ENCODE measurements at places on chromosomes 5 and 9.

GRCh38 chr9:21991072-21991959, 2.9 kb downstream of the CDKN2A start:
- DNase-seq: no peak

DNA sequence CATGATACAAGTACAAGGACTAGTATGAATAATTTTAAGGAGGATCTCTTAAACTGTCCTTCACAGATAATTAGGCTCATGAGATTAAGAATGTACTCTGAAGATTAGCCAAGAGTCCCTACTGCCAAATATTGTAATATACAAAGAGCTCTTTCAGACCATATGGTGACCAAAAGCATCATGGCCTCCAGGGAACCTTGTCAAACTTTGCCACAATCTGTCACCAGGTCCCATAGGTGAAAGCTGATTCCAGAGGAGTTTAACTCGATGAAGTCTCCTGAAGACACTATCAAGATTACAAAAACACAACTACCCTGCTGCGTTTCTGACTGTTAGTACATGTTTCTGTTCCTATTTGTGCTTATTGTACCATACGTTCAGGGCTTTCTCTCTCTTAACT, 395.4 kb upstream of the ITGA1 start:
- DNase-seq: no peak

GRCh38 chr5:99030906-99031440, 102.2 kb upstream of the CHD1 start:
- DNase-seq: no peak

GRCh38 chr9:6014670-6015270, 654 bp downstream of the RANBP6 start:
- peak; percentile 54 for DNase-seq

DNA sequence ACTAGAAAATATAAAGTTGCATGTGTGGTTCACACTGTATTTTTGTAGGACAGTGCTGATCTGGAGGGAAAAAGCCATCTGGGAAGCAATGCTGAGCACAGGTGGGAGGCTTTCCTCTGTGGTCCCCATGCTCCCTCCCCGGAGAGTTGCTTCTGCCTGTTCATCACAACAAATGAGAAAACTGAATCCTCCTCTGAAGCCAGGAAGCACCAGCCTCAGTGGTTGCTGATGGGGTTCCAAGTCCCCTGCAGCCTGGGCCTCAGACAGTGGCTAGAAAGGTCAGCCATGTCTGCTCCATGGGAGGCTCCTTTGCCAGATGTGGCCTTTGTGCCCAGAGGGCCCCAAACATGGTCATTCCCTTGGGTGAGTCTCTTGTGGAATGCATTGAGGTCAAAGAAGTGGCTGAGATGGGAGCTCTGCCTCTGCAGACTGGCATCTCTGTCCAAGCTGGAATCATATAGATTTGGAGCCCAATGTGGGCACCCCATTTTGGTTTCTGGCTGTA, 77.6 kb downstream of the C5orf15 start:
- no peak for DNase-seq

- DNase-seq: no peak
Observed at GRCh38 chr9:35521708-35522107, 31.8 kb downstream of the RUSC2 start.

DNA sequence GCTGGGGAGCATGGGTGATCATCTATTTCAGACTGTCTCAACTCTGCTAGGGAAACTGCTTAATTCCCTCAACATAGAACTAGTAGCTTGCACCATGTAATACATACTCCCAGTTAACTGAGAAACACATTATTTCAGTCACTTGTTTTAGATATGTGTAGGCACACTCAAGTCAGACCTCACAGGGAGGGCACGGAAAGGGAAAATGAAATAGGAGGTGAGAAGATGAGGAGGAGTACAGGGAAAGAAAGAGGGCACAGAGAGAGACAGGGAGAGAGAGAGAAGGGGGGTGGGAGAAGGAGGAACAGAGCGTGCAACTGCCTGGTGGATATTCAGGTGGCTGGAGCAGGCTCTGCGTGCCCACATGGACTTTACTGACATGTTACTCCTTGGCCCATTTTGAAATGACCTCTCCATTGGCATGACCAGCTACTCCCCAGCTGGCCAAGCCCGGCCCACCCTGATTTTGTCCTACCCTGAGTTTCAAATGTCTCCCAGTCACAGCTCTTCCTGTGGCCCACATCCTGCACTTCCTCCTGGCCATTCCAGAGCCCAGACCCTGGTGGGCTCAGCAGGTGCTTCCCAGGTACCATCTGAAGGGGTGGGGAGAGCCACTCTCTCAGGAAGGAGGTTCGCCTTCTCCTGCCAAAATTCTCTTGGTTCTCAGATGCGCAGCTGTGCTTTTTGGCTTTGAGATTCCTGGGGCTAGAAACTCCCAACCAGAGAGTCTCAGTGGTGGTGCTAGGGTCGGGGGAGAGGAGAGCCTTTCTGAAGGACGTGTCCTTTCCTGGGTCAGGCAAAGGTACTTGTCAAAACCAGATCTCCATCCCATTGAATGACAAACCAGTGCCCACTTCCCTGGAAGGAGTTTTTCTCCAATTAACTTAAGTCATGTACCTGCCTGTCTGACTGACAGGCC, 229.4 kb downstream of the FSTL4 start:
- no peak for DNase-seq

GRCh38 chr9:93450945-93451815, at the start of gene FAM120A:
TSS of gene FAM120A (plus strand) at chr9:93451685. CDS start at chr9:93451916, 231 bp downstream.
- DNase-seq: peak; percentile 85

DNA sequence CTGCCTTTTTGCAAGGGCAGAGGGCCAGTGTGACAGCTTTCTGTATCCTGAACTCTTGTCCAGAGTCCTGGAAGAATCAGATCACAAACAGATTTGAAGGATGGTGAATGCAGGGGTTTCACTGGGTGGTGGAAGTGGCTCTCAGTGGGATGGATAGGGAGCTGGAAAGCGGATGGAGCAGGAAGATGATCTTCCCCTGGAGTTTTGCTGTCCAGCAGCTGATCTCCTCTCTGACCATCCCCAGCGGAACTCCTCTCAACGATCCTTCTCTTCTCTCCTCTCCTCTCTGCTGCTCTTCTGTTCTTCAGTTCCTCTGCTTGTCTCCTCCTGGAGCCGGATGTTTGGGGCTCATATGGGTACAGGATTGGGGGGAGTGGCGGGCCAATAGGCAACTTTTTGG, 108.3 kb upstream of the HMHB1 start:
- no peak for DNase-seq

DNA sequence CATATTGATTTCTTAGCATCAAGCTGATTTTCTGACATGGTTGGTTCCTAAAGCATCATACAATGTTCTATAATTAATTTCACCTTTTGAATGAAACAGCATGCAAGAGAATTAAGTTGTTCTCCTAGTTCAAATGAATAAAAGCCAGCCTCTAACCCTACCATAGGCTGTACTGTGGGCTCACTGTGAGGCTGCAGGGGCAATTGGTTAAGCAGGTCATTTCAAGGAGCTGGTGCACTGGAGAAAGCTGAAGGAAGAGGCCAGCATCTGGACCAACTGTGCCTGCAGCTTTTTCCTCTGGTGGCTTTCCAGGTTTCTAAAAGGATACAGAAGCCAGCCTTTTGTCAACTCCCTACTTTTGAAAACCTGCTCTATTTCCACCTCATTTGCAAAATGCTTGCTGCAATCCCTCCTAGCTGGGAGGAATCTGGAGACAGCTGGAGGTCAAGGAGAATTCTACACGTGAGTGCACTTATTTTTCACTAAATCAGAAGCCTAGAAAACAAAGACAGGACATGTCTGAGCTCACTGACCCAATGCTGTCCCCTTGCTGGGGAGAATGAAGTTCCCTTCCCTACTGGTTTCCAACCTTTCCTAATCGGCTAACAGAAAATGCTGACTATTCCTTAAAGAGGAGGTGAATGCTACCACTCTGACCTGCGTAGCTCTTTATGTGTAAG, 158.9 kb downstream of the APBA1 start:
- DNase-seq: no peak

DNA sequence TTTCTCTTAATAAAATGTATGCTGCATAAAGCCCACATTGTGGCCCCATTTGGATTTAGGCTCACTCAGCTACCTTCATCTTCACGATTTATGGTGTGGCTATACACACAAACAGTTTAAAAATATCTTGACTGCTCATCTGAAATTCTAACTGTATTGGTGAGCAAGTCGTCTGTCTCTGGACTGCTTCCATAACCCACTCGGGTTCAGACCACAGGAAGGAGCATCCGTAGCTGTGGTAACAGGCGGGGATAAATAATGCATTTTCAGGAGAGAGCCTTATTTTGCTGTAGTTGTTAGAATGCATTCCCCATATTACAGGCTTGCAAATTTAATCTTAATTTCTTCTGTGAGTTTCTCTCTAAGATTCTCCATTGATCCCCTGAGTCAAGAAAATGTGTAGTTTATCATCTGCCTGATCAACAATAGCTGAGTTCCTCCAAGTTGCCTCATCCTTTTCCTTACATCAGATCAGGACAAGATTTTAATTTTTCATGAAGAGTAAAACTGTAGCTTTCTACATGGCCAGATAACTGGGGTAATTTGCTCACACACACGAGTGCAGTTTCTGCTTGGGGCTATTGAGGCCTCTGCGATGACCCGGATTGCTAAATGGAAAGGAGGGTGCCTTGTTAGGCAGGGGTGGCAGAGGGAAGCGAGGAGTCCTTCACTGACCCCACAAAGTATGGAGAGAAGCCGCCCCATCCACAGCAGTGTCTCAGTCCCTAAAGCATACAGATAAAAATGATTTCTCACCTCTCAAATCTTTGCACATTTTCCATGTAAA, 133.9 kb downstream of the FSTL4 start:
- no peak for DNase-seq

DNA sequence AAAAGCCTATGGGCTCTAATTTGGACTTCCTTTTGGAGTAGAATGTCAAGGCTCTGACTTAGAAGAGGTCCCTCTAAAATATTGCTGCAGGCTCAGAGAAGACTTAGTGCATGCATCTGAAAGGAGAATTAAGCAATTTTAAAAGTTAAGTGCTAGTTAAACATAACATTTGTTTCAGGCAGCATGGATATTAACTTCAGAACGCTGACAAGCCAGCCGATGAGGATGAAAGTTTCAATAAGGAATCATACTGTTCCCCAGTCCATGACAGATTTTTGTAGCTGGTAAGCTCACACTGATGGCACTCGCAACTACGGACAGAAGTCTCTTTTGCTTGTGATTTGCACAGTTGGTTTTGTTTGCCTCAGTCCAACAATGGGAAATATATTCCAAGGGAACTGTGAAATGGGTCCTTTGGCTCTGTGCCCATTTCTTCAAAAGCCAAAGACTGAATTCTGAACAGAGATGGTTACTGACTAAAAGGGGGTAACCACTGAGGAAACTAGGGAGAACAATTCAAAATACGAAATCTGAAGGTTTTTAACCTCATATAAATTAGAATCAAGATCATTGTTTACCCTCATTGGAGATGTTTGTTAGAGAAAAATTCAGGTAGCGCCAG, 47.6 kb downstream of the DCP2 start:
- no peak for DNase-seq

- no peak for DNase-seq
Observed at GRCh38 chr5:79672392-79672791, 17.2 kb upstream of the CMYA5 start.

- no peak for DNase-seq
Observed at GRCh38 chr5:98781964-98782363, 8.5 kb downstream of the RGMB start.

GRCh38 chr5:95414451-95414850, 23.3 kb downstream of the FAM81B start:
- DNase-seq: no peak

- no peak for DNase-seq
Observed at GRCh38 chr9:115353681-115354080, 235.7 kb upstream of the TNC start.
